ENCODE measurements at places on chromosomes 1 and 21. TPM values are rescaled to one million over a fixed set of nuclear protein-coding genes. Genes with fewer than 3 reads are reported as not detected.

DNA sequence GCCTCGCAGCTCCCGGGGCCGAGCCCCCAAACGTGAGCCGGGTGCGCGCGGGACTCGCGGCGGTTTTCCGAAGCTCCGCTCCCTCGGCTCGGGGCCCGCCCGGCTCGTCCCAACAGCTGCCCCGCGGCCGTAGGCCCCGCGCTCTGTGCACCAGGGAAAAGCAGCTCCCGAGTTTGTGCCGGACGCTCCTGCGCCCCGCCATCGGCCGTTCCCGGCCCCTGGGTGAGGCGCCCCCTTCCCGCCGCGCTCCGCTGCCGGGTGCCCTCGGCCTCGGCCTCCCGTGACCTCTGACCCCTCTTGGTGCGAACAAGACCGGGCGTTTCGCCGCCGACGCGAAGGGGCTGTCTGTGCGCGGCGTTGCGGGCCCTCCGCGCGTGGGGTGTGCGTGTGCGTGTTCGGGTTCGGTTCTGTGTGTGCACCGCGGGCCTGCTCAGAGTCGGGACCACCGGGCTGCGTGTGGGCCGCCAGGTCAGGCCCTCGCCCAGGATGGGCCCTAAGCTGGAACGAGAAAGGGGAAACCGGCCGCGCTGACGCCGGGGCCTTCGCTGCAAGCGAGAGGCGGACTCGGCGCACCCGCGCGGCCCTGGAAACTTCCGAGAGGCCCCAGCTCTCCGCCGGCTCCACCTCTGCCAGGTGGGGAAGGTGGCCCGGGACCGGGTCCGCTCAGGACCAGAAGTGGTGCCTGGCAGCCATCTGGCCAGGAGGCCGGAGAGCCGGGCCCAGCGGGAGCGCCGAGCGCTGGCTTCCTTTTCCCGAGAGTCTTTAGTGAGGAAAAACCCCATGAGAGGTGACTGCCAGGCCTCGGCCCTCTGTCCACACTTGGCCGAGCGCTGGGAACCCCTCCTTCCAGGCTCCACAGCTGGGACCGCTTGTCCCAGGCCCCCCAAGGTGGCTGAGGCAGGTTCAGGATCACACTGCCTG lies 1.9 kb downstream of the PRDM16 start:
- H3K27me3 ChIP-seq = peaks cover 13% of the 10 kb centered on the region
- H3K4me1 ChIP-seq = no peaks in the 10 kb centered on the region
- DNase-seq = no peak

Gene EPHX1
- total RNA-seq = 44.3 TPM

Gene LAD1
- not detected for total RNA-seq

- no peak overlapping the region for H3K4me3 ChIP-seq
- H3K27ac ChIP-seq = no peak overlapping the region
- H3K27me3 ChIP-seq = no peaks in the 10 kb centered on the region
- H3K4me1 ChIP-seq = no peaks in the 10 kb centered on the region
These were observed 22.1 kb upstream of the IGSF21 start for GRCh38 chr1:18085387-18086074.

Gene RXFP4
- total RNA-seq = not detected

Gene BARHL2
- not detected for total RNA-seq

DNA sequence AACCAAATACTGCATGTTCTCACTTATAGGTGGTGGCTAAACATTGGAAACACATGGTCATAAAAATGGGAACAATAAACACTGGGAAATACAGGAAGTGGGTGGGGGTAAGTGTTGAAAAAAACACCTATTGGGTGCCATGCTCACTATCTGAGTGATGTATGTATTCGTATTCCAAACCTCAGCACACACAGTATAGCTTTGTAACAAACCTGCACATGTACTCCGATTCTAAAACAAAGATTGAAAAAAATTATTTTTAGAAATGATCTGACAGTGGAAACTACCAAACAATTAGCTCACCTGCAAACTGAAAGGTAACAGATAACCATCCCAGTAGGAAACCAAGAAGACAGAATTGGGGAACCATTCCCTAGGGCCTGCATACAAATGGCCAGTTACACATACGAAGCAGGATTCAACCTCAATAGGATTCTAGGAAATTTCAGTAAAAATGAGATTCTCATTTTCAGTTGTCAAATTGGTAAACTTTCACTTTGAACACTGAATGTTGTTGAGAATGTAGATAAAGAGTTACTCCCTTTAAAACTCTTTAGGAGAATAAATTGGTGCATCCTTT lies 88.1 kb upstream of the LRRC8D start:
- no peak overlapping the region for H3K4me3 ChIP-seq
- no peaks in the 10 kb centered on the region for H3K4me1 ChIP-seq
- H3K27ac ChIP-seq = no peak overlapping the region
- no peaks in the 10 kb centered on the region for H3K27me3 ChIP-seq

Gene PDZK1
- 1.5 TPM for total RNA-seq

DNA sequence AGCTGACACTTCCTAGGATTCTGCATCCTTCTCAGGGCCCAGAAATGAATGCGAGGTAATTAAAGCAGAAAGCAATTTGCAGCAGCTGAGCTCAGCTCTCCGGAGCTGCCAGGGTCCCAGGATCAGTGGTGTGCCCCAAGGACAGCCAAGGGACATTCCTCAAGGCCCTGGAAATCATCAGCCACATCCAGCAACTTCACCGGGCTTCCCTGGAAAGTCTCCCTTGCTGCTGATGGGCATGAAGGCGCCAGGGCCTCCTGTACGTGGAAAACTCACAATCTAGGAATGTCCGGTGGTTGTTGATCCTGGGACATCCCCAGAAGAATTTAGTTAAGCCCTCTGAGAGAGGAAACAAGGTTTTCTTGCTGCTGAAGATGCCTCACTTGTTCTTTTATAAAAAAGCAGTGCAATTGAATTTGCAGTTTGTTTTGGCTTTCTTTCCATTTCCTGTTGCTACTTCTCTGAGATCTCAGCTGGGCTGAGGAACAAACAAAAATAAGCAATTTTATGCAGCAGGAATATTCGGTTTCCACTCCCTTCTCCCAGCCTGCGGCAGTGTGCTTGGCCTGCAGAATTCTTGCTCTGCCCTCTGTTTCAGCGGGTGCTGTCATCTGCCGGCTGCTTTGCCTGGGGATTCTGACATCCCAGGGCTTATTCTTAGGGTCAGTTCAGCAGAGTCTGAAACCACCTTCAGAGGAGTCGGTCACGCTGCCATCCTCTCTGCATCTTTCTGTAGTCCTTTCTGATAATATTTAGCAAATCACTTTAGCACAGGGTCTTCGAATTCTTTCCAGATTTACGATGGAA lies 85.9 kb downstream of the TCP10L start:
- H3K27me3 ChIP-seq = no peaks in the 10 kb centered on the region
- peaks cover 6% of the 10 kb centered on the region for H3K4me1 ChIP-seq
- H3K36me3 ChIP-seq = no peaks in the 10 kb centered on the region
- no peak overlapping the region for H3K27ac ChIP-seq

DNA sequence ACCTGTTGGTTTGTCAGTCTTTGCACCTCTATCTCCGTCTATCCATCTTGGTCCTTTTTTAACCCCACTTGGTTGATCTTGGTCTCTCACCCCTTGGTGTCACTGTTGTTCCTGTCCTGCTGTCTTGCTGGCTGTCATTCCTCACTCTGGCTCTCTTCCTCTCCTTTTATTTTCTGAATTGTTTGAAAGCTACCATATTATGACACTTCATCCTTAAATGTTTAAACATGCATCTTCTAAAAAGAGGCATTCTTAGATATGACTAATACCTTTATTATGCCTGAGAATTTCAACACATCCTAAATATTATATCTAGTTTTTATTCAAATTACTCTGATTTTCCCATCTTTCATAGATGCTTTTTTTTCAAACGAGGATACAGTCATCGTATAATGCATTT lies 37.0 kb downstream of the BACH1 start:
- no peak overlapping the region for H3K4me3 ChIP-seq
- peak; percentile 46 for DNase-seq
- H3K27ac ChIP-seq = peak overlapping the region; percentile 62
- H3K4me1 ChIP-seq = peaks cover 29% of the 10 kb centered on the region
- no peaks in the 10 kb centered on the region for H3K36me3 ChIP-seq

DNA sequence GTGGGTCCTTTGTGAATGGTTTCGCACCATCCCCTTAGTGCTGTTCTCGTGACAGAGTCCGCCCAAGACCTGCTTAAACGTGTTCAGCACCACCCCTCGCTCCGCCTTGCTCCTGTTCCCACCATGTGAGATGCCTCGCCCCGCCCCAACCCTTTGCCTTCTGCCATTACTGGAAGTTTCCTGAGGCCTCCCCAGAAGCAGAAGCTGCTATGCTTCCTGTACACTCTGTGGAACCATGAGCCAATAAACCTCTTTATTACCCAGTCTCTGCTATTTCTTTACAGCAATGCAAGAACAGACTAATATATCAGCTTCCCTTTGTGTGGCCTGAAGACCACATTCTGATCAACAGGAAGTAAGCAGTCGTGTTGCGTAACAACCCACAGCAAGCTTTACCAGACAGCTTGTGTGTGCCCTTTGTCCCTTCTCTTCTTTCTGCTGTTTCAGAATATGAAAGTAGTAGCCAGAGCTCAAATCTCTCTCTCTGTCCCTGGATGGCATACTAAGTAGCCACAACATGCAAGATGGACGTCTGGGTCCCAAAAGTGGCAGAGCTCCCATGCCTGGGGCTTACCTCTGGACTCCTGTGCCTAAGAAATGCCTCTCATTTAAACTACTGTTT lies 14.1 kb downstream of the HENMT1 start:
- H3K27me3 ChIP-seq = no peaks in the 10 kb centered on the region
- H3K27ac ChIP-seq = peak overlapping the region; percentile 14
- peak; percentile 89 for DNase-seq
- H3K4me3 ChIP-seq = no peak overlapping the region

GRCh38 chr1:4375812-4376211 lies 278.6 kb upstream of the AJAP1 start:
- H3K36me3 ChIP-seq = no peaks in the 10 kb centered on the region
- no peaks in the 10 kb centered on the region for H3K4me1 ChIP-seq
- no peaks in the 10 kb centered on the region for H3K27me3 ChIP-seq
- no peak overlapping the region for H3K4me3 ChIP-seq

GRCh38 chr1:90393025-90393424 lies 324.1 kb downstream of the BARHL2 start:
- no peaks in the 10 kb centered on the region for H3K27me3 ChIP-seq
- H3K36me3 ChIP-seq = no peaks in the 10 kb centered on the region
- no peak for DNase-seq

GRCh38 chr1:93661829-93662474 lies 19.7 kb downstream of the BCAR3 start:
- peaks cover 5% of the 10 kb centered on the region for H3K36me3 ChIP-seq
- peak overlapping the region; percentile 33 for H3K27ac ChIP-seq
- H3K4me3 ChIP-seq = no peak overlapping the region
- H3K4me1 ChIP-seq = peaks cover 30% of the 10 kb centered on the region

Gene ZCCHC17
- 30.0 TPM for total RNA-seq

DNA sequence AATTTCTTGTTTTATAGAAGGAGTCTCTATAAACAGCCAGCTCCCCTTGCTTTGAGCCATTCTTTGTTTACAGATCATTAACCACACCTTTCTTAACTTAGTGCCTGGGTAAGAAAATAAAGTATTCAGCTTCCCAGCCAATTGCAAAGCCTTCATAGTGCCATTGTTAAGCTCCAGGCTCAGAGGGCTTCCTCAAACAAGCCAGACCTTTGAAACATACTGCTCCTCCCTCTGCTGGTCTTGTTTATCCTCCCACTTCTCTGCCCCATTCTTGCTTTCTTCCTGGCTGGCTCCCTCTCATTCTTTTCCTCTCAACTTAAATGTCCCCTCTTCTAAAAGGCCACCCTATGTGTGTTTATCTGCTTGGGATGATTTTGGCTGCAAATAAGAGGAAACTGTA lies 319.4 kb upstream of the ST6GALNAC5 start:
- H3K27me3 ChIP-seq = no peaks in the 10 kb centered on the region
- no peak overlapping the region for H3K27ac ChIP-seq
- DNase-seq = no peak
- no peak overlapping the region for H3K4me3 ChIP-seq
- H3K4me1 ChIP-seq = no peaks in the 10 kb centered on the region

DNA sequence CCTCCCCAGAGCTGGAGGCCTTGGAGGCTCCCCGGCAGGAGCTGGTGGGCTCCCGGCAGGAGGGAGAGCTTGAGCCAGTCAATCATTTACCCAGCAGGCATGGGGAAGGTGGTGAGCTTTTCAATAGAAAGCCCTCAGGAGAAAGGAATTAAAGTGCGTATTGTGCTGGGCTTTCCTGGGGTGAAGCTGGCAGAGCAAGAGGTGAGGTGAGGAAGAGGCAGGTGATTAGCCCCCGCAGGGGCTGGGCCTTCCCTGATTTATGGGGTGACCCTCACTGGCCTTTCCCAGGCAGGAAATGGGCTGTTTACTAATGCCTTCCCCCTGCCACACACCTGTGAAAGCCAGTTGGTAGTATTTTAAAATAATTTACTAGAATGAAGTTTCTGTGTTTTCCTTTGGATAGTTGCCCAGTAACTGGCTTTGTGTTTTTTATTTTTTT lies 25.8 kb downstream of the CLDN14 start:
- no peak for DNase-seq
- no peaks in the 10 kb centered on the region for H3K36me3 ChIP-seq
- H3K4me1 ChIP-seq = no peaks in the 10 kb centered on the region
- H3K27me3 ChIP-seq = no peaks in the 10 kb centered on the region
- no peak overlapping the region for H3K27ac ChIP-seq

Gene FAM72D
- 0.26 TPM for total RNA-seq

Gene VCAM1
- total RNA-seq = 14.9 TPM

GRCh38 chr1:160439718-160440117 lies 39.4 kb downstream of the VANGL2 start:
- no peaks in the 10 kb centered on the region for H3K27me3 ChIP-seq
- H3K4me1 ChIP-seq = no peaks in the 10 kb centered on the region
- no peak overlapping the region for H3K27ac ChIP-seq
- H3K36me3 ChIP-seq = no peaks in the 10 kb centered on the region

DNA sequence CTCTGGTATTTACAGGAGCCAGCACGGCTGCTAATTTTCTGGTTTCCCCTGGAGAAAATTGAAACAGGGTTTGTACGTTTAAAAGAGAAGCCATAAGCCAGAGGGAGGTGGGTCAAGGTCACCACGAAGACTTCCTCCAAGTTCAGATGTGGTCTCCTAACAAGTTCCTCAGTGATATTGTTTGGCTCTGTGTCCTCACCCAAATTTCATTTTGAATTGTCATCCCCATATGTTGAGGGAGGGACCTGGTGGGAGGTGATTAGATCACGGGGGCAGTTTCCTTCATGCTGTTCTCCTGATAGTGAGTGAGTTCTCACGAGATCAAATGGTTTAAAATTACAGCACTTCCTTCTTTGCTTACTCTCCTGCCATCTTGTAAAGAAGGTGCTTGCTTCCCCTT lies 295.4 kb upstream of the DAB1 start:
- H3K36me3 ChIP-seq = no peaks in the 10 kb centered on the region
- no peak for DNase-seq
- H3K4me1 ChIP-seq = no peaks in the 10 kb centered on the region
- H3K4me3 ChIP-seq = no peak overlapping the region
- no peak overlapping the region for H3K27ac ChIP-seq

- peaks cover 2% of the 10 kb centered on the region for H3K27me3 ChIP-seq
- H3K36me3 ChIP-seq = no peaks in the 10 kb centered on the region
- peak within 1 kb of the TSS; percentile 88 for H3K4me3 ChIP-seq
- H3K4me1 ChIP-seq = no peaks in the 10 kb centered on the region
- H3K27ac ChIP-seq = peak within 1 kb of the TSS; percentile 14
- peak; percentile 49 for DNase-seq
These were observed at the start of gene VANGL1 for GRCh38 chr1:115641762-115642167. TSS of gene VANGL1 (plus strand) at chr1:115641970. CDS start at chr1:115651414, 9,444 bp downstream.

Gene LCE1E
- not detected for total RNA-seq

All from fibroblast of lung (primary cell).